ENCODE measurements at places on chromosomes 1 and 21.

GRCh38 chr1:8552820-8553397 is 235.0 kb downstream of the SLC45A1 start:
- no peak for DNase-seq

- DNase-seq: no peak
Observed at GRCh38 chr1:23837908-23838307, 12.7 kb upstream of the HMGCL start.

DNA sequence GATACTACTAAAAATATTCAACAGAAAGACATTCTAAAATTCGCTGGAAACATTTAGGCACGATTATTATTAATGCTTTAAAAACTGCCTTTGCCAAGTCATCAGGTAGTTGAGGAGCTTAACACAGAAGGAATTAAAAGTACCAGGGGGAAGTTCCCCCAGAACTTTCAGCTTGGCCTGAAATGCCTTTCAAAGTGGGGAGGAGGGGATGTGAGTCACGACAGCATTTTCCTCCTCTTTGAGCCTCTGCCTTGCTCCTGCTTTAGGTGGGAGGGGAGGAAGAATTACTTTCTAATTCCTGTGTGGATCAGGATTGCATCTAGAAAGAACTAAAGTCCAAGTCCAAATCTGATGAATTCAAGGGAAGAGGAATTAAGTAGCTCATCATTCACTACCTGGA is 183.7 kb downstream of the CLIC6 start:
- no peak for DNase-seq

DNA sequence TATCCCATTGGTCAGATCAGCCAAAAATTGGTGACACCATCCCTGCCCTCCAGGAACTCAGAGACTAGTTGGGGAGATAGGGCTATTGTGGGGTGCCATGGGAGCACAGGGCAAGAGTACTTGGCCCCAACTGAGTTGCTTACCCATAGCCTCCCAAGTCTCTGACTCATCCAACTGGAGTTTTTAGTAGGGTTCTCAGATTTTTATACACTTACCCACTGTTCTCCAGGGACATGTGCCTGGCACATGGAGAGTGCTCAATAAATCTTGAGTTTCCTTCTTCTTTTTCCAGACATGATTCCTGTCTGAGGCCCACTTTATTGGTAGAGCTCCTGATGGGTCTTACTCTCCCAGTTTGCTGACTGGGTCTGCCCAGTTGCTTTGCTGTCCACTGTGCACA is 56.7 kb downstream of the OVGP1 start:
- no peak for DNase-seq

GRCh38 chr1:66262208-66262963 is 271.6 kb upstream of the SGIP1 start:
- DNase-seq: peak; percentile 94

DNA sequence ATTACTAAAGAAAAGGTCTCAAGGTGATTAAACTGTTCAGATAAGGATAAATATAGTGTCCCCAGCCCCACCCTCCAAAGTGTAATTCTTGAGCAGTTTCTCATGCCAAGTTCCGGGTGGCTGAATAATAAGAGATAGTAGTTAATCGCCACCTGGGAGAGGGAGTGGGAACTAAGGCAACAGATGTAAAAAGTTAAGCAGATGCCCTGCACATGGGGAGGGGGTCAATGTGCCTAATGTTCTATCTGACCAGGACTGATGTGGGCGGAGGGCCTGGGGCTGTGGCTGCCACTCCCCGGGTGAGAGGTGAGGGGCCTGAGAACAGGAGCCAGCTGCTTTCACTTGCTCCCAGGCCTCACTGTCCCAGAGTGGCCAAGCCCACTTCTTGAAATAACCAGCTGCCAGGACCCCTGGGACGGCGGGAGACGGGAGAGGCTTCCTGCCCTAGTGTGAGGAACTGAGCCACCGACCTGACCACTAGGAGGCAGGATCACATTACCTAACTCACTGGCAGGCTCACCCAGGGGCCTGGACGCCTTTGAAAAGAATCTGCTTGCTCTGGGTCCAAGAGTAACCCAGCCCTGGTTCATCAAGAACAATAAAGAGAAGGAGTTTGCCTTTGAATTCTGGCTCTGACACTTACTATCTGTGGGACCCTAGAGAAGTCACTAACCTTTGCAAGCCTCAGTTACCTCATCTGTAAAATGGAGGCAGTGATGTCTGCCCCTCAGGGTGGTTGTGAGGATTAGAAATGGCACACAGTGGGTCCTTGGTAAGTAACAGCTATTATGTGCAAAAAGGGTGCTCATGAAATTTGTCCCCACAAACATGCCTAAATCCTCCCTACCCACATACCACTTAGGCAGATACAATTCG is 179.2 kb downstream of the ATG4C start:
- DNase-seq: peak; percentile 56

DNA sequence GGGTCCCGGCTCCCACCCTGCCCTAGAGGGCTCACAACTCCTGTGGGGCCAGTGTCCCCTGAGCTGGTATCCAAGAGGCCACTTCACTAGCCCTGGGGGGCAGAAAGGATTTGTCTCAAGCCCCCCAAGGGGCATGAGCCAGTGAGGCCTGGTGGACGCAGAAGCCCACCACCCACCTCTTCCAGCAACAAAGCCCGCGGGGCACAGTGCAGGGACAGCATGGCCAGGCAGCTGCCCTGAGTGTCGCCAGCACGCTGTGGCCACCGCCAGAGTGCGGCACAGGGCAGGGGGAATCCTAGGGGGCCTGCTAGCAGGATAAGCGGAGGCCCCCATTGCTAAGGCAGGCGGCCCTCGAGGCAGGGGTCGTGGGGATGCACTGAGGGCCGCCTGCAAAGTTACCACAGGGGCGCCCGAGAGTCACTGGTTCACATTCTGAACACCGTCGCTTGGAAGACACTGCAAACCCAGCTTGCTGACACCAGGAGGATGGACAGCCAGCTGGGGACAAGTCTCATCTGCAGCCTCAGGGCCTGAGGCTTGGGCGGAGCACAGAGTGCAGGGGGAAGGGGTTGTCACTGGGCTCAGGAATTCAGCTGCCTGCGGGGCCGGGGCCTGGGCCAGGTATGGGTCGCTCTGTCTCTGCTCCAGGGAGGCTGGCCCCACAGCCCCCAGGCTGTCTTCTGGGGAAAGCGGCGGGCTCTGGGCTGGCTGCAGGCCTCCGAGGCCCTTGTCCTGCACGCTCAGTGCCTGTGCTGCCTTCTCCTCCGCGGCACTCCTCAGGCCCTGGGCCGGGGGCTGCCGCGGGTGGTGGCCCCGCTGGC is 26.8 kb downstream of the SLC19A1 start:
- no peak for DNase-seq

- no peak for DNase-seq
Observed at GRCh38 chr1:218900615-218901014, 273.1 kb upstream of the LYPLAL1 start.

- DNase-seq: no peak
Observed at GRCh38 chr1:26784886-26785285, 2.9 kb upstream of the PIGV start.

- no peak for DNase-seq
Observed at GRCh38 chr1:174580801-174581200, 133.0 kb downstream of the GPR52 start.

DNA sequence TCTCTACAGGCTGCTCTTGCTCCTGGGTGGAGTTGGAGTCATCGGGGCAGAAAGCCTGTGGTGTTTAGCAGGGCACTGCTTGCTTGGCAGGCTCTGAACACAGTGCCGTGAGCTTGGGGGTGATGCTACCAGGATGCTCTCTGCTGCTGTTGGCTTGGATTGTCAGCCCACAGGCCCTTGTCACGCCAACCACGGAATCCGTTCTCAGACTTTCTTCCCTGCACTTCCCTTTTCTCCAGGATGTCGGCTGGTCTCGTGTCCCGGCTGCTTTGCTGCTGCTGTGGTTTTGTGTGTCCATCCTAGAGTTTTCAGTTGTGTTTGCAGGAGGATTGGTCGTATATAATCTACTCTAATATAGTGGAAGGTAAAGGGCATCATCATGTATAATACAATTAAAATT is 44.4 kb upstream of the TTC34 start:
- no peak for DNase-seq

GRCh38 chr1:114153261-114154145 is at the start of gene SYT6:
SYT6 (minus strand) TSS chr1:114153869; CDS start chr1:114153772, 97 bp downstream.
- DNase-seq: peak; percentile 7

GRCh38 chr1:27773826-27774445 is 917 bp downstream of the STX12 start:
- peak; percentile 59 for DNase-seq

DNA sequence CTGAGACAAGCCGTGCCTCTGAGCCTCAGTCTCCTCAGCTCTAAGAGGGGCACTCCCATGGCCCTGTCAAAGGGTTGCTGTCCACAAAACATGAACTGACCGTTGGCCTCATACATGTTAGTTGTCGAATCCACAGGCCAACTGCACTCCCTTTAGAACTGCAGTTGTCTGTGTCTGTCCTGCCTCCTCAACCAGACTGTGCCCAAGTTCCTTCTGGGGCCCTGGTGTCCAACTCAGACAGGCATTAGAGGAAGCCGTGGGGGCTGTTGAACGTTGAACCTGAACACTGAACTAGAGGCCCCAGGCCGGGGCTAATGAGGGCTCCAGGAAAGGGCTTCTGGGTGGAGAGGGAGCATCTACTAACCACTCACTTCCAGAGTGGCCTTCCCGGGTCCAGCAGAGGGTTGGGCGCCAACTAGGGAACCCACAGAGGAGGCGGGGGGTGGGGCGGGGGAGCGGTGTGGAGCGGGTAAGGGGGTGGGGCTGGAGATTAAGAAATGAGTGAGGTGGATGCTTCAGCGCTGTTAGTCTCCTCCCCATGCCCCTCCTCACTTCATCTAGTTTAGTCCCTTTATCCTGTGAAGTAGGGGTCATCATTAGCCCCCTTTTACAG is at the start of gene RAB42:
Gene RAB42, plus strand, starts transcription at position 558 of the 613 bp plus-strand sequence. CDS start 247 bp downstream, outside the sequence.
- DNase-seq: peak; percentile 47

- no peak for DNase-seq
Observed at GRCh38 chr1:221157026-221157761, 278.0 kb downstream of the HLX start.

- no peak for DNase-seq
Observed at GRCh38 chr1:80047791-80048190, 1041.3 kb upstream of the ADGRL4 start.

DNA sequence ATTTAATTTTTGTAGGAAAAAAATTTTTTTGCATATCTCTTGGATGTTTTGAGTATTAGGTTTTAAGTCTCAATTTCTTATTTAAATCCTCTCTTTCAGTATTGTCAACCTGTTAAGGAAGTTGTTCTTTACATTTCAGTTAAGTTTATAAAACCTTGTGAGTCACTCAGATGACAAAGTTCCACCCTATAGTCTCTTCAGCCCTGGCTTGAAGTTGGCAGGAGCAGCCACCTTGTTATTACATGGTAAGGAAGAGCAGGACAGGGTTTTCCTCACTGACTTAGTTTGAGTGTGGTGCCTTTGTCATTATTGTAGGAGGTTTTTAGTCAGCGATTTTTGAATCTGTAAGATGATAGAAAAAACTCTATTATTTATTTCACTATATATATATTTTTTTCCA is 2143.9 kb downstream of the MRPL39 start:
- DNase-seq: no peak

DNA sequence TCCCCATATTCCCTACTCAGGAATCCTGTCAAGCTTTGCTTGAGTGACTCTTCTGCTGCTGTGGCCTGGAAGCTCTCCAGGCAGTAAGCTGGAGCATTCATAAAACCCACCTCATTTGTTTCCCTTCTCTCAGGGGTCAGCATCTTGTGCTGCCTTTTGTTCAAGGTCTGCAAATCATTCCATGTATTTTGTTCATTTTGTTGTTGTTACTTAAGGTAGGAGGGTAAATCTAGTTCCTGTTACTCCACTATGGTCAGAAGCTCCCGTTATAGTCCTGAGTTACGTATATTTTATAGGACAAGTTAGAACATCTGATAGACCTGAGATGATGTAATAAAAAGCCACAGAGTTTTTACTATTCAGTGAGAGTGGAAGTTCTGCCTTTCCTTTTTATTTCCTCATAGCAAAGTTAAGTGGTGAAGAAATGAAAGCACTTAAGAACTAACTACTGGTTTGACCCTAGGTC is 9.9 kb downstream of the SYNJ1 start:
- DNase-seq: no peak

DNA sequence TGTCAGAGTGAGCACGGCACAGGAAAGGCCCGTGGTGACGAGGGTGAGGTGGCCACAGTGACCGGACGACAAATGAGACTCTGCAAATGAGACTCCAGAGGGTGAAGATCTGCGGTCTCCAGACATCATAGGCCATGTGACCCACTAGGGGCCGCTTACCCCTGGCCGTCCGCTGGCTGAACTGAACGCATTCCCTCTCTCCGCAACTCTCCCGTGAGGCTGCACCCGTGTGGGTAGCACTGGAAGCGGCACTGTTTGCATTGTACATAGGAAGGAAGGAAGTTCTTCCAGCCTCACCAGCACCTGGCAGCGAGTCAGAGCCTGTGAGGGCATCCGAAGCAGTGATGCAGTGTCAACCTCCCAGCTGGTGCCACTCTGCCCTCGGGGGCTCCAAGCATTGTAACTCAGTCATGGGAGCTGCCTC is 23.6 kb upstream of the SPSB1 start:
- no peak for DNase-seq

DNA sequence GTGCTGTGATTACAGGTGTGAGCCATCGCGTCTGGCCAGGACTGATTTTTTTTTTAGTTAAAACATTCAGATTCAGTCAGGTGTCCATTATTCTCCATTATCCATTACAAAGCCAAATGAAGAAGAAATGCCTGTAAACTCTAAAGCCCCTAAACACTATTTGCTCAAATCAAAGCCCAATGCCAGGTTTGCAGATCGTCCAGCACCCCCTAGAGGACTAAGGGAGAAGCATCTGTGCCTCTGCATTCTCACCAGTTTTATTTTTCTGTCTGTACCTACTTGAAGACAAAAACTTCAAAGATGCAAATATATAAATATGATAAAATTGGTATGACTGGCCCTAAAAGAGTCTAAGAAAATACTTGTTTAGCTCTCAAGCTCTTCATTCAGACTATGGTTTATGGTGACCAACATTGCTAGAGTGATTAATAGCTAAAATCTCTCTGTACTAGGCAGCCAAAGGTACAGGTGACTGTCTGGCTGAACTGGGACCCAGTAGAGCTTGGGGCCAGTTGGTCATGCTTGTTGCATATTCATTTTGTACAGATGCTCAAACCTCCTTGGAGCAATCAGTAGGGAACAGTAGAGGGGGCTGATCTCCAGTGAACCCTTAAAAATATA is 138.4 kb downstream of the SYT2 start:
- peak; percentile 60 for DNase-seq

DNA sequence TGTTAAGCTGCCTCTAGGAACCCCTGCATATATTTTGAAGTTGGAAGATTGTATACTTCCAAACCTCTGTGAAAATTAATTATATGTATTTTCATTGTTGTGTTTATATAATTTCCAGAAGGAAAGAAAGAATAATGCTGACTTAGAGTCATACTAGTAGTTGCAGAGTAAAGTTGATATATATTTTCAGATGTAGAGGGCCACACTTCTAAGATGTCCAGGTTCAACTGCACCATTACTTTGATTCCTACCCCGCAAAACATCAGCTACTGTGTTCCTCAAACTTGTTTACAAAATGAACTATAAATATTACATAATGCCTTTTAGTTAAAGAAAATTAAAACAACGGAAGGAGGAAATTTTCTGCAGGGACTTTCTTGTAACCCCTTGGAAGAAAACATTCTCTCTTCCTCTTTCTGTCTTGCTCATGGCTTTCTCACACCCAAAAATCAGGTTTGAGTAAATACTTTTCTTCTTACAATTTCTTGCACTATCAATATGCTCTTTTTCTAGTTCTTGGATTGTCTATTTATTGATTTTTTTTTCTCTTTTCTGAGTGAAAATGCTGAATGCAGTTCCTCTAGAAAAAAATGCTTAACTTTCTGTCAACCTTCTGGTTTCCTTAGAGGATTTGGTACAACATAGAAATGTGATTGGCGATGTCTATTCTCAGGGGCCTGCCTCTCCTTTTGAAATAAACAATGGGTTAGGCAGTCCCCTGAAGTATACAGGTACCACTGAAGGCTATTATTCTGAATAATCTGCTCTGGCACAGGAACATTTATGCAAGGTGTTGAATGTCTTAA is 867.8 kb downstream of the TTLL7 start:
- DNase-seq: no peak

All from adipocyte (in vitro differentiated cells).